ENCODE measurements at places on chromosomes 3 and 15. TPM values are rescaled to one million over a fixed set of nuclear protein-coding genes. Genes with fewer than 3 reads are reported as not detected.

DNA sequence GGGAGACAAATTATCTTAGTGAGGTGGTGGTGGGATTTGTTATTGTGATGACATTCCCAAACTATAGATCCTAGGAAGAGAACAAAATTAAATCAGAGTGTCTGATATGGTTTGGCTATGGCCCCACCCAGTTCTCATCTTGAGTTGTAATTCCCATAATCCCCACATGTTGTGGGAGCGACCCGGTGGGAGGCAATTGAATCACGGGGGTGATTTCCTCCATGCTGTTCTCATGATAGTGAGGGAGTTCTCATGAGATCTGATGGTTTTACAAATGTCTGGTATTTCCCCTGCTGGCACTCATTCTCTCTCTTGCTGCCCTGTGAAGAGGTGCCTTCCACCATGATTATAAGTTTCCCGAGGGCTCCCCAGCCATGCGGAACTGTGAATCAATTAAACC is 62.0 kb downstream of the RPL22L1 start:
- DNase-seq: no peak
- peaks cover 19% of the 10 kb centered on the region for H3K27me3 ChIP-seq
- H3K36me3 ChIP-seq: no peaks in the 10 kb centered on the region
- H3K4me1 ChIP-seq: no peaks in the 10 kb centered on the region
- no peak overlapping the region for H3K27ac ChIP-seq

DNA sequence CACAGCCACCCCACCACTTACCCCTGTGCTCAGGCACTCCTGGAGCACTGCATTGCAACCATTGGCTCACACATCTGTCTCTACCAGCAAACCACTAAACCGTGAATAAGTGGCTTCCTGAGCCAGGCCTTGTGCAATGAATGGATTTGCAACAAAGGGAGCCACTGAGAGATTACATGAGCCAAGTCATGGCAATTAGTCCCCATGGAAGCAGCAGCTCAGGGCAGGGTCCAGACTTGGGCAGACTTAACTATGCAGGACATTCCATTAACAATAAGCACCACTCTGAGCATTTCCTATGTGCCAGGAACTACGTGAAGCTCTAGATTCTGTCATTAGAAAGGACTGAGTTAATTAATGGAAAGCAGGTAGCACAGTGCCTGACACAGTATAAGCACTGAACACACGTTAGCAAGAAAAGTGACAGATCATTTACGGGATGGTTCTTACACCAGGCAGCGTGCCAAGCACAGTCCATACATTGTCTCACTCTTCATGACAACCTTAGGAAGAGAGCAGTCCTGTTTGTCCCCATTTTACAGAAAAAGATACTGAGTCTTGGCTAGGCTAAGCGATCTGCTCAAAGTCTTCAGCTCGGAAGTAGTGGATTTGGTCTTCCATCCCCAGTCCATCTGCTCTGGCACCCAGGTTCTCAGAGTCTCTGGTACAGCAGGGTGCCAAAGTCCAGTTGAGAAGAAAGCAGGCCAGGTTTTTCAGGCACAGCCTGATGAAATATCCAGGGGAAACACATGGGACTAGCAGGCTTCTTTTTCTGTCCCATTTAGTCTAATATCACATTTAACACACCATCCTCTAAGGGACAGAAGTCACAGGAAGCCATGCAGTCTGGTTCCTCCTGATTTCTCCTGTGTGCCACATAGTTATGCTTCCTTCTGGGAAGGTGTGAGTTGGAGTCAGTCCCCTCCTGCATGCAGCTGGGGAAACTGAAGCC is 44.1 kb downstream of the LIPC start:
- H3K4me1 ChIP-seq: peaks cover 67% of the 10 kb centered on the region
- peak overlapping the region; percentile 94 for H3K27ac ChIP-seq
- H3K27me3 ChIP-seq: no peaks in the 10 kb centered on the region
- H3K36me3 ChIP-seq: peaks cover 9% of the 10 kb centered on the region
- H3K4me3 ChIP-seq: peak overlapping the region; percentile 41

DNA sequence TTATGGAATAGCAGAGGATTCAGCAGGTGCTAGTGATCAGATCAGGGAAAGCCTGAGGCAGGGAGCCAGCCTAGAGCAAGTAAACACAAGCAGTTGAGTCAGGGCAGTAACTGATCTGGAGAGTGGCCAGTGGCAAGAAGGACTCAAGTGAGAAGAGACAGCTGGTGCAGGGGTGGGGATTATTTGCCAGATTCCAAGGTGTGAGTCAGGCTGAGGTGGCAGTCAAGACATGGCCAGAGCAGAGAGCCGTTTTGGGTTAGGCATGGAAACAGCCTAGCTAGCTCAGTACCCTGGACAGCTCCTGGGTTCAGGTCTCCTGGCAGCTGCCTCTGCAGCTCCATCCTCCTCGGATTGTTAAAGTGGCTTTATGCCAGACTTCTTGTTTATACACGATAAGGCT is 281.9 kb upstream of the ONECUT1 start:
- no peaks in the 10 kb centered on the region for H3K27me3 ChIP-seq
- H3K4me1 ChIP-seq: no peaks in the 10 kb centered on the region
- H3K27ac ChIP-seq: no peak overlapping the region
- no peaks in the 10 kb centered on the region for H3K36me3 ChIP-seq

DNA sequence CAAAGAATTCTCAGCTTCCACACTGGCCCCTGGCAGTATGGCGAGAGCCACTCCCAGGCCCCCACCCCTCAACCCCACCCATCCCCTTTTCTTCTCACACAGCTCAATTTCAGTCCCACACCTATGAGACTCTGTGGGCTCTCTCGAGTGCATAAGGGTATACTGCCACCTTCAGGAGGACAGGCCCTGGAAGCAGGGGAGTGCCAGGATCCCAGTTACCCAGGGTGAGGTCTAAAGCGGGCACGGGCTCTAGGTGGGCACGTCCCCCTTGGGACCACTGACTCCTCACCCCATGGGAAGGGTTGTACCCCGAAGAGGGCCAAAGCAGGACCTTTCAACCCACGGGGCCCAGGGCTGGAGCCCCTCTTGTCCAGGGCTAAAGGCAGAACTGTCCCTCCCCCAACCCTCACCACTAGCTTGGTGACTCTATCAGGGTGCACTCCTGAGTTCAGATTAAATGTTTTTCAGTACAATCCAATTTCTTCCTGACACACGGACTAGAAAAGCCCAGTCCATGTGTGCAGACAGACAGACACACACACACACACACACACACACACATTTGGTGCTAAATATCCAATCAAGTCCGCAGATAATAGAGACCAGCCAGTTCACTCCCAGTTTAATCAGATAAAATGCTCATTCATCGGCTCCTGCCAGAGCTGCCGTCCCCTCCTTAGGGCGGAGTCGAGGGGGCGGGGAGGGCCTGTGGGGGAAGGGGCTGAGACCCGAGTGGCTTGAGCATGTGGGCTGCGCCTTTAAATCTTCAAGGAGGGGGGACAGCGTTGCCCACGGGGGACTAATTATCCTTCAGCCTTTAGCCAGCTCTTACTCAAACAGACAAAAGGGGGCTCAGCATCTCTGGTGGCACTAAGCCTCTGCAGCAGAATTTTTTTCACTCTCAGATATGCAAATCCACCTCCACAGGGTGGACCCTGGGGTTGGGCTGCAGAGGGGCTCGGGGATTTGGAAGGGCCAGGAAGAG is 59.3 kb downstream of the CYP11A1 start:
- peaks cover 43% of the 10 kb centered on the region for H3K27me3 ChIP-seq
- H3K36me3 ChIP-seq: no peaks in the 10 kb centered on the region
- H3K4me1 ChIP-seq: peaks cover 2% of the 10 kb centered on the region
- peak; percentile 71 for DNase-seq

- peaks cover 24% of the 10 kb centered on the region for H3K27me3 ChIP-seq
- no peak overlapping the region for H3K27ac ChIP-seq
- no peaks in the 10 kb centered on the region for H3K4me1 ChIP-seq
- no peak overlapping the region for H3K4me3 ChIP-seq
Measured at GRCh38 chr15:101841656-101842055, 29.7 kb downstream of the OR4F15 start.

DNA sequence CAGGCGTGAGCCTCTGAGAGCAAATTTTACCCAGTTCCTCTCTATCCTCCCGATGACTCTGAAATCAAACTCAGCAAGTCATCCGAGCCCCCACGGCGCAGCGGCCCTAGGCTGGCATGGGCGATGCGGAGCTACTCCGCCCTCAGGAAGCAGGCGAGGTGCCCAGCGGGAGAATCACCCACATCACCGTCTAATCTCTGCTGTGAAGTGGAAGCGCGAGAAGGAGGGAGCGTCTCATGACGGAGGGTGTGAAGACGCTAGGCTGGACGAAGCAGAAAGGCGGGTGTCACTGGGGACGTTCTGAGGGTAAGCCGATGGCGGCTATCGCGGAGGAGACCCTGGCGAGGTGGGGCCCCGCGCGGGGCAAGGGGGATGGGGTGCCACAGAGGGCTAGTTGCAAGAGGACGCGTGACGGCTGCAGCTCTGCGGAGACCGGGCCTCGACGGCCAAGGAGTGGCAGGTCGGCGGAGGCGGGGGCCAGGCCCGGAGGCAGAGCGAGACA is 9.1 kb upstream of the GNAI2 start:
- H3K4me1 ChIP-seq: peaks cover 27% of the 10 kb centered on the region
- peaks cover 14% of the 10 kb centered on the region for H3K27me3 ChIP-seq
- no peaks in the 10 kb centered on the region for H3K36me3 ChIP-seq
- peak; percentile 70 for DNase-seq

The CDCP1 gene
- total RNA-seq: 7.0 TPM

The LMLN gene
- total RNA-seq: 1.5 TPM

The ARGFX gene
- not detected for total RNA-seq

The MYL3 gene
- total RNA-seq: not detected
